ENCODE measurements at places on chromosomes 11 and 22.

DNA sequence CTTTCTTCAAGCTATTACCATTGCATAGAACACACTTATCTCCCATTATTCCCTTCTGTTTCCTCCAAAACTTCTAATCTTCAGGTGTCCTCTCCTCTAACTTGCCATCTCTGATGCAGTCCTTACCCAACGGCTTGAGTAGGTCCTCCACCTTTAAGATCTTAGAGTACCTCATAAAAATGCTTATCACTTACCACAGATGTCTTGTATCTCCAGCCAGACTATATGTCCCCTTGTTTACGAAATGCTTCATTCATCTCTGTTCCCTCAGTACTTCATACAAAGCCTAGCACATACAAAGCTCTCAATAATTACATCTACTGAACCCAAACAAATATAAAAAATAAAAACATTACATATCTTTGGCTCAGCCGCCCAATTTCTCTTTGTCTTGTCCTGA lies 49.2 kb downstream of the PAK1 start:
- no peak for DNase-seq

DNA sequence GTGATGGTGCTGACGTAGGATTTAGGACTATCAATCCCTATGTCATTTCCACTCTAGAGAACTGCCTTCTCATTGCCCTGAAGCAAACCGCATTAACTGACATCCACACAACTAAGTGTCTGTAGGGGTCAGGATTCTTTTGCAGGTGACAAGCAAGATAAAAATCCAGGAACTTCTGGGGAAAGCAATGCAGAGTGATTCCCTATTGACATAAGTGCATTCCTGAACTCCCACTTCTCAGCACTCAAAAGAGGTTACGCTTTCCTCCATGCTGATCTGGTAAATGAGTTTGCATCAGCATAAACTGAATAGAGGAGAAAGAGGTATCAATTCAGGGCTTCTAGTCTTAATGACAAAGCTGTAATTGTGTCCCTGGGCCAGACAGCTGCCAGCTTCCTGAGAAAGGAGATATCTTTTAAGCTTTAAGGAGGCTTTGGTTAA lies 224.6 kb upstream of the ISX start:
- no peak for DNase-seq

GRCh38 chr11:5247472-5248192 lies 2.0 kb downstream of the HBG1 start:
- no peak for DNase-seq

GRCh38 chr11:117909611-117910382 lies 19.4 kb downstream of the TMPRSS13 start:
- DNase-seq: no peak

DNA sequence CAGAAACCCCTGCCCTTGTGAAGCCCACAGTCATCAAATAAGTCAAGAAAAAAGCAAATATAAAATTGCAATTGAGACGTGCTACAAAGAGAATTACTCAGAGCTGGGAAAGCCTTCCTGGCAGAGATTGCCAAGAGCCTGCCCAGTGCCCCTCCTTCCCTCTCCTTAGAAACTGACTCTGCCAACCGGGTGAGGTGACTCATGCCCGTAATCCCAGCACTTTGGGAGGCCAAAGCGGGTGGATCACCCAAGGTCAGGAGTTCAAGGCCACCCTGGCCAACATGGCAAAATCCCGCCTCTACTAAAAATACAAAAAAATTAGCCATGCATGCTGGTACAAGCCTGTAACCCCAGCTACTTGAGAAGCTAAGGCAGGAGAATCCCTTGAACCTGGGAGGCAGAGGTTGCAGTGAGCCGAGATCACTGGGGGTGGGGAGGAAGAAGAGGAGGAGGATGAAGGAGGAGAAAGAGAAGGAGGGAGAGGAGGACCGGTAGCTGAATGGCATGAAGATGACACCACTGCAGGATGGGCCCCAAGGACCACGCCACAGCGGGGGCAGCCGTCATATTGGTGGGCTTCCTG lies 76.1 kb upstream of the RTL6 start:
- DNase-seq: no peak

GRCh38 chr22:49521787-49522224 lies 305.9 kb downstream of the BRD1 start:
- DNase-seq: no peak

- no peak for DNase-seq
Measured at GRCh38 chr11:128488471-128488870, 98.9 kb downstream of the ETS1 start.

- no peak for DNase-seq
Measured at GRCh38 chr11:132779497-132779896, 752.8 kb downstream of the OPCML start.

GRCh38 chr22:36351921-36352802 lies 35.6 kb downstream of the MYH9 start:
- DNase-seq: no peak

DNA sequence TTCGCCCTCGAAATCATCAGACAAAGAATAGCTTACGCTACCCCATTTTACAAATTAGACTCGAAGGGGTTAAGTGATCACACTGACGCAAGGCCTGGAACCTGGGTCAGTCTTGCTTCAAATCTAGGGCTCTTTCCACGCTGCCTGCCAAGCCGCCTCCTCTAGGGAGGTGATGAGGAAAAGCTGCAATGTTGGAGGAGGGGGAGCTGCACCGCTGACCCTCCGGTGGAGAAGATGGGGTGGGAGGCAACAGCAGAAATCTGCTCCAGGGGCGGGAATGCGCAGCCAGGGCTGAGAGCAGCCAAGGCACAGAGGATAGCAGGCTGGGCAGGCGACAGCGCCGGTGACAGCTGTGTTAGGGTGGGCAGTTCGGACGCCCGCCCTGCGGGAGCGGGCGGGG lies 595 bp downstream of the SYVN1 start:
- DNase-seq: no peak

- peak; percentile 71 for DNase-seq
Measured at GRCh38 chr11:117807482-117808327, 10.7 kb upstream of the DSCAML1 start.

GRCh38 chr22:39153220-39153717 lies 789 bp upstream of the CBX7 start:
- no peak for DNase-seq

- no peak for DNase-seq
Measured at GRCh38 chr22:46381142-46381541, 45.6 kb downstream of the TRMU start.
